CD4-positive, alpha-beta T cell treated with Interferon gamma for 1 hour (primary cell): ENCODE measurements at places on chromosomes 13 and 19.

DNA sequence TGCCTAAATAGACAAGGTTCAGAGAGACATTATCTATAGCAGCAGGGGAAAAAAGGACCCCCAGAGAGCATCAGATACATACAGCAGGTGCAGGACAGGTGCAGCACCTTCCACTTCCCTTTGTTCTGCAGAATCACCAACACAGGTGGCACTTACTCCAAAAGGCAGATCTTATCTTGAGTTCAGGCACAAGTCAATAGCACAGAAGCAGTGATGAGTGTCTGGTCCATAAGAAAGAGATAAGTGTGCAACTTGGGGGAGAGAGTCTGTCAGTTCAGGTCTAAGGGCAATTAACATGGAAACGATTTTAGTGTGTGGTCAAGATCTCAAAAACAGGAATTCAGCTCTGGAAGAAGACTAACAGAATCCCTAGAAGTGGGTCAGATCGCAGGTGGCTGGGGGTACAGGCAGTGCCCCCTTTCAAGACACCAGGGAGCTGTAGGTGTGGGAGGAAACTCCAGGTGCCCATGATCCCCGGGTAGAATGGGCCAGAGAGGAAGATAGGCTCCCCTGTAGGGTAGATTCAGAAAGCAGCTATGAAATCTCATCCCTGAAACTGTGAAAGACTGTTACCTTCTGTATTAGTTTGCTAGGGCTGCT, 40.6 kb downstream of the TNFSF11 start:
- DNase-seq, result no peak

GRCh38 chr13:79869326-79869725, 388.4 kb downstream of the NDFIP2 start:
- DNase-seq, result no peak

GRCh38 chr19:55264531-55264930, 5.7 kb upstream of the PPP6R1 start:
- no peak for DNase-seq

DNA sequence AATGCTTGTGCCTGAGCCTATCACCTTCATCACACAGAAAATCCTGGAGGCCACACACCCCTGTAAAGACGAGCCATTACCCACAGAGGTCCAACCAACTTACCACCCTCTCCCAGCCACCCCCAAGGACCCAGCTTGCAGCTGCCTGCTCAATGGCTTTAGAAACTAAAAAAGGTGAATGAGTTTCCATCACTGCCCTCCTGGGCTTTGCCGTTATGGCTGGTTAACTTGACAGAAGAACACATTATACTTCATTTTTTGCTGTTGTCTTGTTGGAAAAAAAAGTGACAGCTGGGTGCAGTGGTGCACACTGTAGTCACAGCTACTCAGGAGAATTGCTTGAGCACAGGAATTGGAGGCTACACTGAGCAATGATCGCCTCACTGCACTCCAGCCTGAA, 17.4 kb upstream of the FEM1A start:
- no peak for DNase-seq
